AG09309 (cell line): ENCODE measurements at places on chromosomes 1 and 21.

- no peak for DNase-seq
Observed at GRCh38 chr1:10751561-10752085, 44.8 kb downstream of the CASZ1 start.

- DNase-seq: no peak
Observed at GRCh38 chr1:30363031-30363430, 360.4 kb downstream of the MATN1 start.

- no peak for DNase-seq
Observed at GRCh38 chr1:231616667-231617066, 9.9 kb upstream of the DISC1 start.

DNA sequence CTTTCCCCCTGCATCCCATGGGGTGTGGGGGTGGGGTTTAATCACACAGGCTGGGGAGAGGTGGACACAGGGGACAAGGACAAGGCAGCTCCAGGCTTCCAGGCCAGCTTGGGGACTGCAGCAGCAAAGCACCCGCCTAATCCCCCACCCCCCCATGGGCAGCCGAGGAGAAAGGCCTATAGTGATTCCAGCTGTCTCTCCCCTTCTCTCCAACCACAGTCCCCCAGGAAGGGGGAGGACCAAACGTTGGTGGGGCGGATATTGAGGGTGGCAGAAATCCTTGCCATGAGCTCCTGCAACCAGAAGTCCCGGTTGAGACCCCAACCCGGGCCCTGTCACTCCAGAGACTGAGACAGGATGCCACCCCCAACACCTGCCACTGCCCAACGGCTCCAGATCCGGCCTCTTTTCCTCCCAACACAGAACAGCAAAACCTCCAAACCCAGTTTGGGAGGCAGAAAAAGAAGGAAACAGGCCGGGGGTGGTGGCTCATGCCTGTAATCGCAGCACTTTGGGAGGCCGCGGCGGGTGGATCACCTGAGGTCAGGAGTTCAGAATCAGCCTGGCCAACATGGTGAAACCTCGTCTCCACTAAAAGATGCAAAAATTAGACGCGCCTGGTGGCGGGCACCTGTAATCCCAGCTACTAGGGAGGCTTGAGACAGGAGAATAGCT lies 1.7 kb downstream of the EPHA2 start:
- DNase-seq: no peak

- no peak for DNase-seq
Observed at GRCh38 chr1:115425442-115425841, 87.4 kb upstream of the NGF start.

GRCh38 chr1:159826441-159827101 lies at the start of gene SLAMF8:
Gene SLAMF8, plus strand, starts transcription at chr1:159826873. Its CDS starts 26 bp downstream, at chr1:159826899.
- no peak for DNase-seq

- DNase-seq: no peak
Observed at GRCh38 chr1:115314765-115315164, 23.3 kb downstream of the NGF start.

DNA sequence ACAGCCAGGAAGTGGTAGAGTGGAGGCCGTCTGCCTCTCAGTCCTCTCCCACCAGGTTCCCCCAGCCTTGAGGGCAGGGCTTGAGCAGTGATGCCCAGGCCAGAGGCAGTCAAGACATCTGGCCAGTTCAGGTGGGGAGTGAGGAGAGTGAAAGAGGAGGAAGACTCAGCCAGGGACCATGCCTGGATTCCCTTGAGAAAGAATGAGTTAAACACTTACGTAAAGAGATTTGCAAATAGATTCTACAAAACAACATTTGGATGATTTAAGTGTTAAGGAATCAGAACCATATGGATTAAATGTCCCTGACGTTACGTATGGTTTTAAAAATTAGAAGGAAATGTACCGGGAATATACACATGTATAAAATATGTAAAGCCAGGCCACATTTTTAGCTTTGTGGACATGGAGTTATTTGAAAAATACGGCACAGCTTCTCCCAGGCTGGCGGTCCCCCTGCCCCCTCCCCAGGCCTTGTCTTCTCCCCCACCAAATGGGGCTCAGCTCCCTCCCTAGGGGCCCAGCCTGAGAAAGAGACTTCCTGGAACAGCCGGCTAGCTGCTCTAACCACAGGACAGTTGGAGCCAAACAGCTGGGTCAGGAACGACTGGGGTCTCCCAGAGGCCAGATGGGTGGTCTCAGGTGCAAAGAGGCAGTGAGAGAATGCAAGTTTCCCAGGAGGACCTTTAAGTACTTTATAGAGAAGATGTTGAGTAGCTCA lies 188.3 kb upstream of the EDN2 start:
- no peak for DNase-seq

DNA sequence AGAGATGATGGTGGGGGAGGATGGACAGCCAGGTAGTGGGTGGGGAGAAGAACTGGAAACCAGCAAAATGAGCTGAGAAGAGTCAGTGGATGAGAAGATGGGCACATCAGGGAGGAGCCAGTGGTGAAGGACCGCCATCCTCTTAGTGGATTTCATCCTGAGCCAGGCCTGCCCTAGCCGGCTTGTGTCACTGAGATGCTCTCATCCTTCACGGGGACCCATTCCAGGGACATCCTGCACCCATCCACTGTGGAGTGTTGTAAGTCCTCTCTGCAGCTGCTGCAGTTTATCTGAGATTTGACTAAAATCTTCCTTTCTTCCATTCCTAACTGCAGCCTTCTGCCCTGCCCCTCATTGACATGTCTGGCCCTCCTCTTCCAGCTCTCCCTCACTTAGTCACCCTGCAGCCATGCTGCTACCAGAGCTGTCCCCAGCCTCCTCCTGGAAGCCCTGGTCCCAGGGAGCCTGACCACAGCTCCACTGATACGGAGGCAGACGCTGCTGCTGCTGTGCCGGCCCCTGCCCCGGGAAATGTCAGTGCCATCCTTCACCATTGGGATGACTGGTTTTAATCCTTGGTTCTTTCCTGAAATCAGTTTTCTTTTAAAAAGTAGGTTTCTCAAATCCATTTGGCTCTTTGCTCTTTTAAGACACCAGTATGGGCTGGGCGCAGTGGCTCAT lies 33.2 kb downstream of the STUM start:
- DNase-seq: no peak

GRCh38 chr1:117608115-117608615 lies 2.3 kb downstream of the TENT5C start:
- DNase-seq: no peak

DNA sequence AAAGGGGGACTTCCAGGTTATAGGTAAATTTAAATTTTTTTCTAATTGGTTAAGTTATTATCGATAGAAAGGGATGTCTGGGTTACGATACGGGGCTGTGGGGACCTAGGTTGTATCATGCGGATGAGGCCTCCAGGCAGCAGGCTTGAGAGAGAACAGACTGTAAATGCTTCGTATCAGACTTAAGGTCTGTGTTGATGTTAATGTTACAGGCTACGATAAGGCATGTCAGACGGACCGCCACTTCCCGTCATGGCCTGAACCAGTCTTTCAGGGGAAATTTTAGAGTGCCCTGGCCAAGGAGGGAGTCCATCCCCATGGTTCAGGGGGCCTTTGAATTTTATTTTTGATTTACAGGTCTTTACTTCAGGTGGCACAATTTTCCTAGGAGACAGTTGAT lies 16.7 kb downstream of the ABCG1 start:
- DNase-seq: no peak

- DNase-seq: no peak
Observed at GRCh38 chr1:62796221-62796620, 12.3 kb downstream of the ATG4C start.

- DNase-seq: no peak
Observed at GRCh38 chr1:56317722-56318121, 261.6 kb downstream of the PLPP3 start.

- no peak for DNase-seq
Observed at GRCh38 chr1:67336157-67336556, 28.5 kb downstream of the IL12RB2 start.

- no peak for DNase-seq
Observed at GRCh38 chr1:181140398-181140797, 51.9 kb downstream of the IER5 start.

- no peak for DNase-seq
Observed at GRCh38 chr1:211959680-211960079, 75.7 kb downstream of the INTS7 start.

GRCh38 chr1:232538224-232538942 lies 91.5 kb downstream of the SIPA1L2 start:
- DNase-seq: no peak

DNA sequence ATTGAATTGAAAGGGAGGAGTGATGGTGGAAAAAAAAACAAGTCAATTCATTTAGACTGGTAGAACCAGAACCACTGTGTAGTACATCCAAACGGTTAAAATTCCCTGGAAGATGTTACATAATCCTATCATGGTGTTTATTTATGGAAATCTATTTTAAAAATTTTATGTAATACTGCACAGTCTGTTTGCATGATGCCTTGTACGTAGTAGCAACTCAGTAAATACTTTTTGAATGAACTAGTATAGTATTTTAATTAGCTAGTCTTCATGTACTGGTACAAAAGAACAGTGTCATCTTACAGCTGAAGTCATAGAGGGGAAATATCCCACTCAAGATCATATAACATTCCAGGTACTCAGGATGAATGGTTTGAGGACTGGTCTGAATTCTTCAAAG lies 27.0 kb upstream of the IER5 start:
- DNase-seq: no peak

DNA sequence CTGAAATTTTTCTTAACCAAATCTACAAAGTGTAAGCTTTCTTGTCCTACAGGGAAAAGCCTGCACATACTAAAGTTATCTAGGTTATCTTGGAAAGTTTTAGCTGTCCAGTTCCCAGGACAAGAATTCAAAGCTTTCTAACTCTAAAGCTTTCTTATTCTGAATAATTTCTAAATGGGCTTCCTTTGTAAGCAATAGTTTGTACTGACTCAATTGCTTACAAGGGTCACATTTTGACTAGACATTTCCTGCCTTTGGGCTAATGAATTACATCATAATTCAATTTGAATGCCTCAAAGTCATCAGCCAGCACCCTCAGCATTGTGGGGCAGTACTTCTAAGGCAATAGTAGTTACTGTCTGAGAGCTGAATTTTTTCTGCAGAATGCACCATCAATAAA lies 223.0 kb downstream of the LTN1 start:
- peak; percentile 16 for DNase-seq

DNA sequence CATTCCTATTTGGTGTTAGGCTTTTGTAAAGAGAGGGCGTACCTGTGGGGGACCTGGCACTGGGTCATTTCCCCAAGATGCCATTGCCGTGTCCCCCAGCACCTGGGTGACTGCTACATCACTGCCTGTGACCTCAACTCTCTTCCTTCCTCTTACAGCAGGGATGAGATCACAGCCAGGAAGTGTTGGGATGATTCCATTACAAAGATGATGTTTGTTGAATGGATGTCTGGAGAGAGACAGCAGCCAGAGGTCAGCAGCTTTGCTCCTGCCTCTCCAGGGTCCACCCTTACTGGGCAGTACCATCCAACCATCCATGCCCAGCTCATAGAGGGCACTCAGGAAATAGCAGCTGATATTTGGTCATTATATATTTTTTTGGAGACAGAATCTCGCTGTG lies 35.1 kb downstream of the TMEM51 start:
- DNase-seq: no peak

GRCh38 chr21:25563361-25564116 lies 43.7 kb downstream of the MRPL39 start:
- DNase-seq: no peak

GRCh38 chr1:226737819-226738420 lies 1.2 kb downstream of the ITPKB start:
- no peak for DNase-seq

DNA sequence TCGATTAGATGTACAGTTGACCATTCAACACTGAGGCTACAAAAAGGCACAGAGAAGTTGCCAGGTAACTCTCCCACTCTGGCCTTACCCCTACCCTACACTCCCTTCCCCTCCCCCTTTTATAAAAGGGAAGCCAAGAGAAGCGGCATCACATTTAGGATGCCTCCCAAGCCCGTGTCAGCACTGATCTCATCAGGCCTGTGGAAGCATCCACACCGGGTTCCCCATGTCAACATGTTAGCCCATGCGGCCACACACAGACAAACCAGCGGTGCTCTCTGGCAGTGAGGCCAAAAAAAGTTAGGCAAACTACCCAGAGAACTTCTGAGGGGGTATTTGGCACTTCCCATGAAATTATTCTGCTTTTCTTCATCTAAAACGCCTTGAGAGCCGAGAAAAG lies 29.9 kb downstream of the BCAR3 start:
- no peak for DNase-seq

- peak; percentile 46 for DNase-seq
Observed at GRCh38 chr1:206911064-206911663, 10.6 kb downstream of the FCMR start.

GRCh38 chr1:245790441-245790840 lies 635.7 kb downstream of the KIF26B start:
- peak; percentile 54 for DNase-seq

- no peak for DNase-seq
Observed at GRCh38 chr21:42317341-42317741, 2.1 kb upstream of the TFF3 start.

DNA sequence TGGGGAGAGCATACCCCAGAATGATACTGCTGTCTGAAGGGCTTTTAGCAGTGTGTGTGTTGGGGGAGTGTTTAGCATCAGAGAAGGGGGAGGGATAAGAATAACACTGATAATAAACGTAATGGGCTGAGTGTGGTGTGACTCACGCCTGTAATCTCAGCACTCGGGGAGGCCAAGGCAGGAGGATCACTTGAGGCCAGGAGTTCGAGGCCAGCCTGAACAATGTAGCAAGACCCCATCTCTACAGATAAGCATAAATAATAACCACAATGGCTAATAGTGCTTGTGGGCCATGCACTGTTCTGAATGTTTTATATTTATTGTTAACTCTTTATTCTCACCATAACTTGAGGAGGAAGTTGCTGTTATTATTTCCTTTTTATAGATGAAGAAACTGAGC lies 2.6 kb upstream of the LEFTY2 start:
- no peak for DNase-seq

DNA sequence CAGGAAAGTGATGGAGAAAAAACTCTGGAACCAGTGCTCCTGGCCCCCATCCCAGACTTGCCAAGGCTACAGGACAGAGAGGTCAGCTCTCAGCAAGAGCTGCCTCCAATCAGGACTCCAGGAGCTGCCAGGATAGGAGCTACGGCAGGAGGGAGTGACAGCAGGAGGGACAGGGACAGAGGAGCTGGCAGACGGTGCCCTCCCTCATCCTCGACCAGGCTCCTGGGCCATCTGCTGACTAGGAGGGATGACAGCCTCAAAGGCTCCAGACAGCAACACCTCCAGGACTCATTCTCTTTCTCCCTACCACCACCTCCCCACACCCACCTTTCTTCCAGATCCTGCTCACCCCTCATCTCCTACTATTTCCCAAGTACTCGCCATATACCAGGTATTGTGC lies 22.7 kb downstream of the DLGAP3 start:
- DNase-seq: no peak
